Endodermal cell (in vitro differentiated cells): ENCODE measurements at places on chromosomes 5 and 9. TPM values are rescaled to one million over a fixed set of nuclear protein-coding genes. Genes with fewer than 3 reads are reported as not detected.

Gene ASTN2
- total RNA-seq: 9.3 to 10.6 TPM (median 10.4 TPM) in 3 replicates

Gene ALAD
- total RNA-seq: 45.1 and 51.9 TPM in 2 replicates

GRCh38 chr5:125112196-125112595, 365.8 kb upstream of the ZNF608 start:
- no peak overlapping the region for H3K4me3 ChIP-seq
- DNase-seq: no peak
- H3K4me1 ChIP-seq: no peaks in the 10 kb centered on the region
- no peak overlapping the region for H3K27ac ChIP-seq
- no peaks in the 10 kb centered on the region for H3K36me3 ChIP-seq

GRCh38 chr9:112081918-112082729, 93.0 kb downstream of the SUSD1 start:
- H3K4me1 ChIP-seq: no peaks in the 10 kb centered on the region
- no peaks in the 10 kb centered on the region for H3K36me3 ChIP-seq
- no peak overlapping the region for H3K4me3 ChIP-seq
- no peaks in the 10 kb centered on the region for H3K27me3 ChIP-seq

DNA sequence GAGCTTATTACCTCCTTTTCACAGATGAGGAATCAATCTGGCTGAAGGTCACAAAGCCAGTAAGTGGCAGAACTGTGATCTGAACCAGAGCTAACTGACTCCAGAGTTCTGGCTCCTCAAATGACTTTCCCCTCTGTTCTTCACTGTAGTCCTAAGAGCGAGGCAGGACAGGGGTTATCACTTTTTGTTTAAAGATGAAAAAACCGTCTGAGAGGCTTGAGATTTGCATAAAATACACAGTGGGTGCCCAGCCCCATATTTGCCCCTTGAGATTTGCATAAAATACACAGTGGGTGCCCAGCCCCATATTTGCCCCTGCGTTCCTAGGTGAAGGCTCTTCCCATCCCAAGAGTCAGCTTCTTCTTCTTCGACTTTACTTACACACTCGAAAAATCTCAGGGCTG, 667 bp downstream of the FBXO10 start:
- peaks cover 15% of the 10 kb centered on the region for H3K36me3 ChIP-seq
- no peak for DNase-seq
- H3K4me3 ChIP-seq: peak overlapping the region; percentile 87
- peaks cover 10% of the 10 kb centered on the region for H3K4me1 ChIP-seq
- H3K27me3 ChIP-seq: no peaks in the 10 kb centered on the region
- peak overlapping the region; percentile 88 for H3K27ac ChIP-seq

Gene PDE4D
- total RNA-seq: 7.3 and 9.2 TPM in 2 replicates

DNA sequence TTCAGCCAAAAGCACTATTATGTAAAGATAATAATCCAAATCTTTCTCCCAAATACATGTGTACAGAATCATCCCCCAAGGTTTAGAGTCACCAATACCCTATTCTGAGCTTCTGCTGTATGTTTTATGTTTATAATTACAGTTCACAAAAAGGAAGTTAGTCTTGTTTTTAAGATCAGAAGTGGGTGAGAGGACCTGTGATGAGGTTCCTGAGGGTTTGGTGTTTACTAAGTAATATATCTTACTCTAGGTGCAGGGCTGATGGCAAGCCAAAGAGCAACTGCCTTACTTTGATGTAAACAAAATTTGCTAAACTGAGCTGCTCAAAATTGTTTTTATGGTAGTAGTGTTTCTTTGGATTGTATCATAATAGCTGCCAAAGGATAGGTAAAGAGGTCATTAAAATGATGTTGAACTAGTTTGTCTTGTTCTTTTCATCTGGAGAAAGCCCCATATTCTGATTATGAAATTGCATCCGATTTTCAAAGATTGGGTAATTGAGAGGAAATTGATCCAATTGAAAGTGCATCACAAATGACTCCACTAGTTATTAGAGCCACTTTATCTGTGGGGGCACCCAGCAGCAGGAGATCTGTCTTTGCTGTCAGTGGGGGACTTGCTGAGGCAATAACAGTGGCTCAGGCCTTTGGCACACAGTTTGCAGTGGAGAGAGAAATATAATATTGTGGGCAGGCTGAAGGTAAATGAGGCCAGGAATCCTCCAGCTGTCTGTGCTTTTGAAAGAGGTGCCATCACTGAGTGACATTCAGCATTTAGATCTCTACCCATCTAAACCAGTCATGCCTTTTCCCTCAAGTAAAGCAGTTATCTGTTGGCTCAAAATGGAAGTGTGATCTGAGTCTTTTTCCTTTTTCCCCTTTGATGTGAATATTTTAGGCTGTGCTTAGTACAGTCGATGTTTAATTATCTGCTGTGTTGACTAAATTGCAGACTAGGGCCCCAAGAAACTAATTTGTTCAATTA, 14.1 kb downstream of the TRIM32 start:
- peaks cover 62% of the 10 kb centered on the region for H3K36me3 ChIP-seq
- peaks cover 9% of the 10 kb centered on the region for H3K4me1 ChIP-seq
- no peak for DNase-seq
- H3K27ac ChIP-seq: no peak overlapping the region
- no peaks in the 10 kb centered on the region for H3K27me3 ChIP-seq

Gene CCL28
- 1.5 and 1.7 TPM in 2 replicates for total RNA-seq

GRCh38 chr5:133902511-133903118, 65.8 kb downstream of the C5orf15 start:
- H3K4me3 ChIP-seq: no peak overlapping the region
- H3K27ac ChIP-seq: no peak overlapping the region
- no peaks in the 10 kb centered on the region for H3K27me3 ChIP-seq

DNA sequence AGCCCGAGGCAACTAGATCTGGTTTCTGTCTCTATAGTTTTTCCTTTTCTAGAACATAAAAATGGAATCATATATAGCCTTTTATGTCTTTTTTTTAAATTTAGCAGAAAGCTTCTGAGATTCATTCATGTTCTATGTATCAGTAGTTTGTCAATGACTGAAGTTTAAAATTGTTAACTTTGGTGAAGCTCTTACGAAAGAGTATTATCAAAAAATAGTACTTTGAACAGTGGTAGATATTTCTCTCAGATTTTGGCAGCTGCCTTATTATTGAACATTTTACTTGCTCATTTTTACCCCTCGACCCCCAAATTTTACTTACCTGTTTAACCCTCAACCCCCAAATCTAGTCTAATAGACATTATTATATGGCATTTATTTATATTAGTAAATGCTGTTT, 10.2 kb downstream of the NIPBL start:
- no peak overlapping the region for H3K27ac ChIP-seq
- H3K4me3 ChIP-seq: no peak overlapping the region
- H3K36me3 ChIP-seq: peaks cover 16% of the 10 kb centered on the region

- DNase-seq: no peak
- no peaks in the 10 kb centered on the region for H3K4me1 ChIP-seq
- H3K4me3 ChIP-seq: no peak overlapping the region
- H3K36me3 ChIP-seq: peaks cover 24% of the 10 kb centered on the region
Observed at GRCh38 chr5:60685700-60686099, 14.3 kb downstream of the DEPDC1B start.

DNA sequence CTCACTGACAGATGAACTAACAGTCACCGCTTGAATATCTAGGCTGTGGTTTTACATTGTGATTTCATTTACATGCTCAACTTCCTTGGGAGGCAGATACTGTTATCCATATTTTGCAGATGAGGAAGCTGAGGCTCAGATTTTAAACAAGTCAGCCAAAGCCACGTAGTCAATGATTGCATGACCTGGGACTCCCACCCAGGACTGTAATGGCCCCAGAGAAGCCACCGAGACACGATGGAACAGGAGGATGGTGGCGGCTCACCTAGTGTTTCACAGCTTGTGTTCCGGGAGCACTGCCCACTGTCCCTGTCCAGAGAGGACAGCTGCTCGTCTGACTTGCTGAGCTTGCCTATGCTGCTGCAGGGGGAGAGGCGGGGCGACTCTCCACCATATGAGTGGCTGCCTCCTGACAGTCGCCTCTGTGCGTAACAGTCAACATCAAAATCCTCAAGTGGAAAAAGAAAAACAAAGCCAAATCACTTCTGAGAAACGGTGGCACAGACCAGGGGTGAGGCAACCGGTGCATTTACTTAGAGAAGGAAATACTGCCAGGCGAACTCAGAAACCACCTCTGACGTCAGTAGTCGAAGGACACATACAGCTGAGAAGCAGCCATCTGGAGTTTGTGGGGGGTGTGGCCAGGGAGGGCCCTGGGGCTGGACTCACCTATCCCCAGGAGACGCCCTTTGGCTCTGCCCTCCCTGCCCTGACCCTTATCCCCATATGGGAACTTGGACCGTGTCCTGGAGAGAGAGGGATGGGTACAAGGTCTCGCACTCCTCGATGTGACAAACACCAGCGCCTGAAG, 82.5 kb downstream of the PRRT1B start:
- H3K4me1 ChIP-seq: no peaks in the 10 kb centered on the region
- H3K27me3 ChIP-seq: no peaks in the 10 kb centered on the region
- DNase-seq: no peak
- peaks cover 31% of the 10 kb centered on the region for H3K36me3 ChIP-seq
- H3K4me3 ChIP-seq: no peak overlapping the region
- H3K27ac ChIP-seq: peak overlapping the region; percentile 72

DNA sequence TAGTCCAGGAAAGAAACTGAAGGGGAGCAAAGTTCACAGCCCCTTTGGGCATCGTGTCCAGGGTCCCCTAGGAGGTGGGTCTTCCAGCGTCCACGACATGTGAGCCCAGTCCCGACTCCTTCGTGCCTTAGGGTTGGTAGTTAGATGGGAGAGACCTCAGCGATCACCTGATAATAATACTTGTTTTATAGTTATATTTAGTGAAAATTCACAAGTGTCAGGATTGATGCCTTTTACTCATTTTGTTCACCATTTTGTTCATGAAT, 20.1 kb downstream of the SPAAR start:
- H3K27me3 ChIP-seq: peaks cover 27% of the 10 kb centered on the region
- no peaks in the 10 kb centered on the region for H3K4me1 ChIP-seq
- no peaks in the 10 kb centered on the region for H3K36me3 ChIP-seq
- no peak overlapping the region for H3K27ac ChIP-seq
- no peak overlapping the region for H3K4me3 ChIP-seq

DNA sequence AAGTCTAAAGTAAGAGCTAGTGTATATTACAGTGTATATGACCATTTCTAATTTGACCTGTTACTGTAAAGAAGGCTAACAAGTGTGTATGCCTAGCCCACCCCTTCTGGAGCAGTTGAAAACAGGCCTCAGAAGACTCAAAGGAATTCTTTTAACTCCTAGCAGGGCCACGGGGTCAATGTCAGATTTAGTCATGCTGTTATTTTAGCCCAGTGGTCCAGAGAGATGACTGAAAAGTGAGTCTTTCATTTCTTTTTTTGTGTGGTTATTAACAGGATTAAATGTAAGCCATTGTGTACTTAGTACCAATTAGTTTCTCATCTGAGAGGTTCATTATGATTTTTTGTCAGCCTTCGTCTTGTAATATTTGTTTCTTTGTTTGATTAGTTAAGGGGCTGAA, 24.4 kb downstream of the ZCCHC7 start:
- H3K27ac ChIP-seq: no peak overlapping the region
- no peak overlapping the region for H3K4me3 ChIP-seq
- no peak for DNase-seq
- no peaks in the 10 kb centered on the region for H3K27me3 ChIP-seq
- no peaks in the 10 kb centered on the region for H3K4me1 ChIP-seq
- H3K36me3 ChIP-seq: no peaks in the 10 kb centered on the region

Gene ARHGEF28
- total RNA-seq: 0.61 and 0.92 TPM in 2 replicates

DNA sequence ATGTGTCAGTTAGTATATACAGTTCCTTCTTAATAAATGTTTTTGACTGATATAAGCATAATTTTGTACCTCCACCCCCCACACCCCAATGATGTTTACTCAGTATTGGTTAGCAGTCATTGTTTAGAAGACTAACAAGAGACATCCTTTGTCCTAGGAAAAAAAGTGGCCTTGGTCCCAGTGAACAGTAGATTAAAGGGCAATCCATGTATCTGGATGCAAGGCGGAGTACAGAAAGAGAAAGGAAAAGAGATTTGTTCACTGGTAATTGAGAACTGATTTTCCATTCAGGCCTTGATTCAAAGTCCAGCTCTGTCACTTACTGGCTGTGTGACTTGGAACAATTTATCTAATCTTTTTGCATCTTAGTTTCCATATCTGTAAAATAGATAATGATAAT, 4.6 kb downstream of the RALGPS1 start:
- peaks cover 13% of the 10 kb centered on the region for H3K27me3 ChIP-seq
- H3K4me1 ChIP-seq: peaks cover 10% of the 10 kb centered on the region
- DNase-seq: no peak
- no peak overlapping the region for H3K27ac ChIP-seq
- H3K36me3 ChIP-seq: no peaks in the 10 kb centered on the region
- no peak overlapping the region for H3K4me3 ChIP-seq

DNA sequence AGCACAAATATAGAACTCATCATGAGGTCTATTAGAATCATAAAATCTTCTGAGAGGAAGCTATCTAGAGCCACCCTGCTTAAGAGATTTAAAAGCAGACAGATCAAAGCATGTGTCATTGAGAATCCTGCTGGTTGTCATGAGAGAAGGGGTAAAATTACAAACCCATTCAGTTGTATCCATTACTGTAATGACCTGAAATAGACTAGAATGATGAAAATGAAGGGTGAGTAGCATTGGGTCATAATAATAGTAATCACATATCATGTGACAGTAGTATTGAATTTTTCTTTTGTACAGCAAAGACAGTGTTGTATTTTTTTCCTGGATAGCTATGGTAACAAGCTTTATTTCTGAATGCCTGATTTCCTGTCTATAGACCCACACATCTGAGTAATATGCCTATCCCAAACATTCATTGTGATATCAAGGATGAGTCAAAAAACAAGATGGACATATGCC, 149.0 kb downstream of the PDE4D start:
- H3K4me3 ChIP-seq: no peak overlapping the region
- H3K27ac ChIP-seq: no peak overlapping the region
- H3K36me3 ChIP-seq: no peaks in the 10 kb centered on the region
- no peak for DNase-seq
- H3K27me3 ChIP-seq: no peaks in the 10 kb centered on the region
- no peaks in the 10 kb centered on the region for H3K4me1 ChIP-seq

Gene PRDM9
- total RNA-seq: 0.15 TPM in 1 of 3 replicates, not detected in the others

- no peaks in the 10 kb centered on the region for H3K27me3 ChIP-seq
- no peak for DNase-seq
- no peaks in the 10 kb centered on the region for H3K4me1 ChIP-seq
- no peak overlapping the region for H3K4me3 ChIP-seq
- H3K36me3 ChIP-seq: no peaks in the 10 kb centered on the region
- no peak overlapping the region for H3K27ac ChIP-seq
Observed at GRCh38 chr9:132846109-132846917, 31.8 kb downstream of the AK8 start.

Gene CAMK2A
- total RNA-seq: 0.28 to 0.63 TPM (median 0.49 TPM) in 3 replicates
